ENCODE measurements at places on chromosomes 7 and 10.

DNA sequence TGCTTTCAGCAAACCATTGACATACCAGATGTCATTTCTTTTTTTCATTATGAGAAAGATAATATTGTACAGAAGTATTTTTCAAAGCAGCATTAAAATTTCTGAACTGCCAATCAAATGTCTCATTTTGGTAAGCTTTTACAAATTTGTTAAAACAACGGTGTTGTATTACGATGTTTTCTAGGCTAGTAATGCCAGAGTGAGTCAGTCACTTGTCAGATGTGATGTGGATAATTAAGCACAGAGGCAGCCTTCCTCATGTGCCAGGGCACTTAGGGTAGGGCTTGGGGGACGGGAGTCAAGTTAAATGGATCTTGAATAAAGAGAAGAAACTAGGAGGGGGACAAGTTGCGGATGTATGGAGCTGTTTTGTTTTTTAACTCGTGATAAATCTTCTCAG lies 10.1 kb downstream of the PSTK start:
- DNase-seq, result no peak

DNA sequence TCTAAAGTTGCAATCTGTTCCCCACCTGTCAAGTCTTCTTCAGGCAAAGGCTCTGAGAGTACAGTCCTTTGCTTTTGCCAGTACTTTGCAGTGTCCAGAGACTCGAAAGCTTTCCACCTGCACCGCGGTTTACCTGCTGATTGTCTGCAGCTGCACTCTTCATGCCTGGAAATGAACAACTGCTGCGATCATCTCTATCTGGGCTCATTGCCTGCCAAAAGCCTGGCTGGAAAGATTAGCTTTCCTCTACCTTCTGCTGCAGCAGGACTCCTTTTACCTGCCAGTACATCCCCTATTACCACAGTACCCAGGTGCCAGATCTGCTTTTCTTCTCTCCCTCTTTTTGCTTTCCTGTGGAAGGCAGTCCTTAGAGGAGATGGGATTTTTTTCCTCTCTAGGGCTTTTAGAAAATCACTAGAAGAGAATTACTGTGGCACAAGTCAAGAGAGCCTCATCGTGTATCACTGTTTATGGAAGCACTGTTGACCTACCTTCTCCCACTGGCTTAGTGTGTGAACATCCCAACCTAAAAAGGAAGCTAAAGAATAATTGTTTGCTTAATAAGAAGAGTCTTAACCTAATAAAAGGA lies 2.2 kb downstream of the STRIP2 start:
- DNase-seq, result no peak

- no peak for DNase-seq
Measured at GRCh38 chr7:139791316-139791715, 13.5 kb upstream of the HIPK2 start.

GRCh38 chr10:71266147-71266917 lies 52.7 kb upstream of the SLC29A3 start:
- no peak for DNase-seq

DNA sequence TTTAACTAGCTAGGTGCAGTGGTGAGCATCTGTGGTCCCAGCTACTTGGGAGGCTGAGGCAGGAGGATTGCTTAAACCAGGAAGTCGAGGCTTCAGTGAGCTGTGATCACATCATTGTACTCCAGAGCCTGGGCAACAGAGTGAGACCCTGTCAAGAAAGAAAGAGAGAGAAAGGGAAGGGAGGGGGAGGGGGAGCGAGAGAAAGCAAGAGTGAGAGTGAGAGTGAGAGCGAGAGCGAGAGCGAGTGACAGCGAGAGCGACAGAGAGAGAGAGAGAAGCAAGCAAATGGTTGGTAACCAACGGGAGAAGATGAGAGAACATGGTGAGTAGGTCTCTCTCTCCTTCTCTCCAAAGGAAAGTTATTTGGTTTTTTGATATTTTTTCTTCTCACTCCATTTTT lies 69.8 kb upstream of the DGKI start:
- DNase-seq, result no peak

GRCh38 chr10:47020471-47020870 lies 109.2 kb downstream of the PTPN20 start:
- no peak for DNase-seq

DNA sequence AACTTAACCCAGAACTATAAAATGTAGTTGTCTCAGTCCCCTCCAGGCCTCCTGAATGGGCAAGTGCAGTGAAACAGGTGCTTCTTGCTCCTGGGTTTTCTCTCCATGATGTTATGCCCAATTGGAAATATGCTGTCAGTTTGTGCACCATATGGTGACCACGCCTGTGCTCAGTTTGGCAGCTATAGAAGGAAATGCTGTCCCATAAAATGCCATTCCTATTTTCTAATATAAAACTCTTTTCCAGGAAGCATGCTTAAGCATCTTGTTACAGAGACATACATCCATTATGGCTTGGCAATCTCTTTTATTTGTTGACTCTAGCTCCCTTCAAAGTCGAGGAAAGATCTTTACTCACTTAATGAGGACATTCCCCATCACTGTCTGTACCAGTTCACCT lies 45.2 kb downstream of the FGFBP3 start:
- DNase-seq, result no peak

GRCh38 chr7:151008511-151009323 lies 15.6 kb downstream of the ATG9B start:
- no peak for DNase-seq

All from T1000 (cell line).